ENCODE measurements at places on chromosomes 11 and 22.

DNA sequence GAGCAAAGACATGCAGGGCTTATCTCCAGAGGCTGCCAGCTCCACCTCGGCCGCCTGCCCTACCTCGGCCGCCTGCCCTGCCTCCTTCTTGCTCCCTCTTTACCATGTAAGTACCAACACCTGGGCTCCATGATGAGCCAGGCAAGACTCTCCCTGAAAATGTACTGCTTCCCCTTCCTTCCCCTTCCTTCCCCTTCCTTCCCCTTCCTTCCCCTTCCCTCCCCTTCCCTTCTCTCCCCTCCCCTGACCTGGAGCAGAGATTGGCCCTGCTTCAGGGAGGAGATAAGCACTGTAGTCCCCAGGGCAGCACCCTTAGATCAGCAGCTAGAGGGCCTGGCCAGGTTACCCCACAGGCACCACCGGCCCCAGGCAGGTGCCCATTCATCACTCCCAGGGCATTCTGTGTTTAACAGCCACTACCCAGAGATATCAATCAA lies 25.4 kb upstream of the ADORA2A start:
- DNase-seq = no peak

DNA sequence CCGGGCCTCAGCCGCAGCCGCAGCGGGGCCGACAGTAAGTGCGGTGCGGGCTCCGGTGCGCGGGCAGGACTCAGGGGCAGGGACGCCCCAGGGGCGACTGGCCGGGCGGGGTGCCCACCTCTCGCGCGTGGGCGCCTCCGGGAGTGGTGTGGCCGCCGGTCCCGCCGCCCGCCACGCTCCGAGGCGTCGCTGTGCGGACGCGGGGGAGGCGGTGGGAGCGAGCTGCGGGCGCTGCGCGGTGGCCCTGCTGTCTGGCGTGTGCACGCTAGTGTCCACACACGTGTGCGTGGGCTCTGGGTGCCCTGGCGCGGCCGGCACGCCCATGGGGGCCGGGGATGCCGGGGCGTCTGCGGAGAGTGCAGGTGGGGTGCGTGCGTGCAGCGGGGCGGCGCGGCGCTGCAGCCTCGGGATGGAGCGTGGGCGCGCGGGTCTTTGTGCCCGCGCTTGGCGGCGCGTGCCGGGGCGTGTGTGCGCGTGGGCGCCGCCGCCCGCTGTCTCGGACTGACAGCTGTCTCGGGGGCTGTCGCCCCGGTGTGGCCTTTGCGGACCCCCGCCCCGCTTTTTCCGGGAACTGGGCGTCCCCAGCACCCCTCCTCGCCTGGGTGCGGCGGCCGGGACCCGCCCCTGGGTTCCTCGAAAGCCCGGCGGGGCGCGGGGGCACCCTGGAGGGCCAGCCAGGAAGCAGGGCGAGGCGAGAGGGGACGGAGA lies 804 bp downstream of the KCNK4 start:
- DNase-seq = no peak

- DNase-seq = no peak
These were observed 38.6 kb downstream of the PACSIN2 start for GRCh38 chr22:42976217-42976933.

DNA sequence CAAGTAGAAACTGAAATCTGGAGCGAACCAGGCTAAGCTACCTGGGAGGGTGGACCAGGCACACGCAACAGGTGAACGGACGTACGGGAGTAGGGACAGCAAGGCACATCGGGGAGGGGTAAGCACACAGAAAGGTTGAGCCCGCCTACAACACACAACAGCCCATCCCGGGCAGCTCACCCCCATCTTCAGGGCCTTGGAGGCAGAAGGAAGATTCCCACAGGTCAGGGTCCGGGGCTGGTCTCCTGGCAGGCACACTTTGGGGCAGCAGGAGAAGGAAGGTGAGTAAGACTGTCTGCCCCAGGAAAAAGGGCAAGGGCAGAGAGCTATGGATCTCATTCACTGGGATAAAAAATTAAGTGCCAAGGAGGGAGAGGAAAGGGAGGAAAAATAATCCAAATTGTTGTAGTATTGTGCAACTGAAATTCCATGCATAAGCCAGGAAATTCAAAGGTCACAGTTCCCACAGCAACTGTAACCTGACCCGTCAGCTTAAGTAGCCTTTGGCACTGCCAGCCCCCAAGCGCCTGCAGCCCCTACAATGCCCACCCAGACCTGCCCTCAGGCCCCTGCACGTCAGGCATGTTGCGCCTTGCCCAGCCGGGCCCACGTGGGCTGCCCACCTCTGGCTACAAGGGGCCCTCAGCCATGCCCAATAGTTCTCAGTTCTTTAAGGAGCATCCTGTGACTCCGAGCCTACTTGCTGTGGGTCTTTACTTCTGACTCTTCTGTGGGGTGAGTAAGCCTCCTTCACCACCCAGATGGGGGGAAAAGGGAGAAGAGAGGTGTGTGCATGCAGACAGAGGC lies 51.8 kb downstream of the MICAL3 start:
- DNase-seq = no peak

DNA sequence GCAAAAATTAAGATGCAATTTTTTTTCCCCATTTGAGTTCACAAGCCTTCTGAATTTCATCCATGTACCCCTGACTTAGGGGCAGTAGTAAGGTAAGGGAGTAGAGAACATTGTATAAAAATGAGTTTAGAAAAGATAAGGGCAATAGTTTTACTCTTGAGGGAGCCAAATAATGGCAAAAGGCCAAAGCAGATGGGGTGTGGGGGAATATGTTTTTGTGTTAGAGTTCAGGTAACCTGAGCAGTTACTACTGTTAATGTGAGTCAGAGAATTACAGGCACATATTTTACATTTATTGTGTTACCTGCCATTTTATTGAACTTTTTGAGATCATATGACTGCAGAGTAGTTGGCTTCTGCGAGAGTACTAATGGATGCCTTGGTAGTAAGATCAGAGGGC lies 3.1 kb downstream of the EED start:
- no peak for DNase-seq

DNA sequence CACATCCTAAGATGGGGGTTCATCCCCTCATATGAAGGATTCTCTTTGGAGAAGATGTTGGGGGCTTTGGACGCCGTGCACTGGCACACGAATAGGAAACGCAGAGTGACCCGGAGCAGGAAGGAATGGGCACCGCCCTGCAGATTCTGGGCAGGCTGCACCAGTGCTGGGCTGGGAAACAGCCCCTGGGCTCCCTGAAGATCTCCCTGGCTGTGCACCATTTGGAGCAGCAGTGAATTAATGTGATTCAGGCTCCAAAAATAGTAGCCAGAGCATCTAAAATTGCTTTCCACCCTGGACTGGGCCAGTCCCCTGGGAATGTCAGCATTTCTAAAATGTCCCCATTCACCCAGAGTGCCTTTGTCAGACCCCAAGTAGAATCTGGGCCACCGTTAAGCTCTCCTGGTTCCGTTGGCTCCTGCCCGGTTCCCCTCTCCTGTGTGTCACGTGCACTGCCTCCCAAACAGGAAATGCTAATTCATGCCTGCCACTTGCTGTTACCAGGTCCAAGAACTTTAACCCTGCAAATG lies 18.6 kb downstream of the IRAG1 start:
- DNase-seq = no peak

GRCh38 chr11:107272561-107272960 lies 185.1 kb downstream of the CWF19L2 start:
- no peak for DNase-seq

- no peak for DNase-seq
These were observed 6.4 kb downstream of the SELENOM start for GRCh38 chr22:31100762-31101525.

DNA sequence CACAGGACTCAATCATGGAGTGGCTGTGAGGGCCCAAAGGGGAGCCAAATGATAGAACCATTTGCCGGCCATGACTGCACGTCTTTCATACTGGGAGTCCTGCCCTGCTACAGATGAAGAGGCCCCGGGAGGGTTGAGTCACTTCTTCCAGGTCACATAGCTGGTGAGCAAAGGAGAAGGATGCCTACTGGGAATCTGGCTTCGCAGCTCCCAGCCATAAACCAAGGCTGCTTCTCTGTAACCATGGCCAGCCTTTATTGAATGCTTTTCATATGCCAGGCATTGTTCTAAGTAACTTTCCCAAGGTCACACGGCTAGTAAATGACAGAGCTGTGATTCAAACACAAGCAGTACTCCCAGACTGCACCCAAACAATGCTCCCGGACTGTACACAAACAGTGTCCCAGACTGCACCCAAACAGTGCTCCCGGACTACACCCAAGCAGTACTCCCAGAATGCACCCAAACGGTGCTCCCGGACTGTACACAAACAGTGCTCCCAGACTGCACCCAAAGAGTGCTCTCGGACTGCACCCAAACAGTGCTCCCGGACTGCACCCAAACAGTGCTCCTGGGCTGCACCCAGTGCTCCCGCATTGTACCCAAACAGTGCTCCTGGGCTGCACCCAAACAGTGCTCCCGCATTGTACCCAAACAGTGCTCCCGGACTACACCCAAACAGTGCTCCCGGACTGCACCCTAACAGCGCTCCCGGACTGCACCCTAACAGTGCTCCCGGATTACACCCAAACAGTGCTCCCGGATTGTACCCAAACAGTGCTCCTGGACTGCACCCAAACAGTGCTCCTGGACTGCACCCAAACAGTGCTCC lies 89.8 kb downstream of the FBXO7 start:
- no peak for DNase-seq

GRCh38 chr11:75107187-75107586 lies 10.5 kb upstream of the OR2AT4 start:
- no peak for DNase-seq

DNA sequence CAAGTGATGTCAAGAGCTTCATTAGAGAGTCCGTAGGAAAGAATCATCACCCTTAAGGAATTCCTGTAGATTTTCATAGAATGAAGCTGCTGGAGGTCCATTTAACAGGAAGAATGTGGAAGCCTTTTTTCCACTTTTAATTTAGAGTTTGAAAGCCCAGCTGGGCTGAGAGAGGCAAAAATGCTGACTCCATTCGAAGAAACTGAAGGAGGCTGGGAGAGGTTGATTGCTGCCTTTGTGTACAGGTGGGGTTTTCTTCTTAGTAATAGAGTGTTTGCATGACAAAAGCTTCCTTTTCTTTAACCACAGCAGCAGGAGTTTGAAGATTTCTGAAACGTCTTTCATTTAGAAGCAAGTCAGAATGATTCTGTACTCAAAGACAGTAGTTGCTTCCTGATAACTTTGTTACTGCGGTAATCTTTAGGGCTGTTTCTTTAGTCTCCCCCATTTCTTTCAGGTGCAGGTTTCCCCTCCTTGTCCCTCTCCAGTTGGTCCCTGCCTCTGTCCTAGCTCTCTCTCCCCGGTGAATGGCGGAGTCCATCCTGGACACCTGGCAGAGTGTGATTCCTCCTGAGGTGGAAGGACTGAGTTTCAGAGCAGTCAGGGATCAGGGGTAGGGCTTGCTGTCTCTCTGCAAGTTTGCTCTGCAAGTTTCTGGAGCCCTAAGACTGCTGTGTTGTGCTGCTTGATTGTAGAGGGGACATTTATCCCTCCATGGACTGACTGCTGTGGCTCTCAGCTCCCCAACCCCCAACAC lies 166.2 kb downstream of the LDLRAD3 start:
- DNase-seq = peak; percentile 81

GRCh38 chr11:1123970-1124369 lies 33.8 kb upstream of the MUC5AC start:
- DNase-seq = no peak

- DNase-seq = no peak
These were observed 15.4 kb upstream of the OR4D5 start for GRCh38 chr11:123924027-123924426.

- DNase-seq = no peak
These were observed 89.5 kb upstream of the HTATIP2 start for GRCh38 chr11:20274031-20274430.

- no peak for DNase-seq
These were observed 64.0 kb downstream of the CD6 start for GRCh38 chr11:61035526-61035835.

GRCh38 chr11:14317659-14318325 lies 41.2 kb downstream of the RRAS2 start:
- no peak for DNase-seq

DNA sequence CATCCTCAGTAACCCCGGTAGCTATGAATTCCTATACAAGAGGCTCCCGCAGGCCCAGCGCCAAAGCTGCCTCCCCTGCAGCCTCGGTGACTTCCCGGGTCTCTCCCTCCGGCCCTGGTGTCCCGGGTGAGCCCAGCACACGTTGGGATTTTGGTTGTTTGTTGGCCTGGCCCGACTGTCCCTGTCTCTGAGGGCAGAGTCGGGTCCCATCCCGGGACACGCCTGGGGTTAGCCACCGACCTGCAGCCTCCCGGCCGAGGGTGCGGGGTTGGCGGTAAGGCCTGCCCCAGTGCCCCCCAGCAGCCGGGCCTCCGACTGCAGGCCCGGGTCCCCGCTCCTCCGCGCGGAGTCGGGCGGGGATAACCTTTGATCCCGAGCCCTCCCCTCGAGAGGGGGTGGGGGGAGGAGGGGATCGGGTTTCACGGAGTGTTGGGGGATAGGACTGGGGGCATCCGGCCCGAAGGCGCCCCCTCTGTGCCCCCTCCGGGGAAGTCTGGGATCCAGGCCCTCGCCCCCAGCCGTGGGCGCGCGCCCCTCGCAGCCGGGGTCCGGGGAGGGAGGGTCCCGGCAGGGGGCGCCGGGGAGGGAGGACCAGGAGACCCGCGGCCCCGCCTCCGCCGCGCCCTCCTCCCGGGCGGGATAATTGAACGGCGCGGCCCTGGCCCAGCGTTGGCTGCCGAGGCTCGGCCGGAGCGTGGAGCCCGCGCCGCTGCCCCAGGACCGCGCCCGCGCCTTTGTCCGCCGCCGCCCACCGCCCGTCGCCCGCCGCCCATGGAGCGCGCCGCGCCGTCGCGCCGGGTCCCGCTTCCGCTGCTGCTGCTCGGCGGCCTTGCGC lies at the start of gene FBLN1:
Gene FBLN1 (plus strand): TSS at position 669 of the 835 bp plus-strand sequence. CDS start 103 bp downstream, at position 772.
- no peak for DNase-seq

- no peak for DNase-seq
These were observed 98.0 kb upstream of the SOX6 start for GRCh38 chr11:16454289-16454863.

DNA sequence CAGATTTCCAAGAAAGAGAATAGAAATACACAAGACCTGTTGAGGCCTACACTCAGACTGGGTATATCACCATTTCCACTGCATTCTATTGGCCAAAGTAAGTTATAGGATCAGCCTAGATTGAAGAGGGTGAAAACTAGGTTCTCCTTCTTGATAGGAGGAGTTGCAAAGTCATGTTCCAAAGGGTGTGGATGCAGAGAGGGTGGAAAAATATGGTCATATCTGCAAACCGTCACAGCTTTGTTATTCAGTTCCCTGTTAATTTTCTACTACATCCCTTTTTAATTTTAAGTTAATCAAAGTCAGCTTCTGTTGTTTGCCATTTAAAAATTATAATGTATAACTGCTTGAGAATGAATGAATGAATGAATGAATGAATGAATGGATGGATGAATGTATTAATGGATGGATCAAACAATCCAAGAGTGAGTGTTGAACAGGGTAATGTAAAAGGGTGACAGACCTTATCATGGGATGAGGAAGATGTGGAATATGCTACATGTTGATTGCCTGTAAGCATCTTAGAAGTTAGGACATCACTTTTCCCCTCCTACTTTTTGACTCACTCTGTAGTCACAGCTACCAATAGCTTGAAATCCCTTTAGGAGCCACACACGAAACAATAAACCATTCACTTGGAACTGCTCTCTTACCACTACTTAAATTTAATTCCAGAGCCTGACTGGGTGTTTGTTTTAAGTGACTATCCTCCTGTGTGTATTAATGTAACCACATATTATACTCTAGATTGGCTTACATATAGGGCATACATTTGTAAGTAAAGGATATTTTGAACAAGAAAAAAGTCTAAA lies 121.5 kb downstream of the CCDC34 start:
- no peak for DNase-seq

- DNase-seq = no peak
These were observed 18.2 kb downstream of the CHRM1 start for GRCh38 chr11:62902932-62903331.

Data from NT2/D1 (cell line).